D341Med (cell line): ENCODE measurements at places on chromosomes 3 and 15.
A peak's percentile ranks its signal among the peaks of the same experiment; 100 is the strongest.

DNA sequence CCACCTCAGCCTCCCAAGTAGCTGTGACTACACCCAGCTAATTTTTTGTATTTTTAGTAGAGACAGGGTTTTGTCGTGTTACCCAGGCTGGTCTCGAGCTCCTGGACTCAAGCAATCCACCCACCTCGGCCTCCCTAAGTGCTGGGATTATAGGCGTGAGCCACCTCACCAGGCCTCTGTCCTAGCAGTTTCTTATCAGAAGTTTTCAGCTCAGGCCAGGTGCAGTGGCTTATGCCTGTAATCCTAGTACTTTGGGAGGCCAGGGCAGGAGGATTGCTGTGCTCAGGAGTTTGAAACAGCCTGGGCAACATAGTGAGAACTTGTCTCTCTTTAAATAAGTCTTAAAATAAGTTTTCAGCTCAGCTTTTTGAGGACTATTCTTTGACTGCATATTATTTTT is 48.4 kb downstream of the SGO1 start:
- no peak for DNase-seq

- DNase-seq: no peak
Measured at GRCh38 chr15:56972016-56972415, 53.6 kb downstream of the TCF12 start.

GRCh38 chr3:180947761-180948390 is 35.4 kb downstream of the FXR1 start:
- peak; percentile 42 for DNase-seq

GRCh38 chr15:83940136-83940535 is 286.2 kb downstream of the ADAMTSL3 start:
- no peak for DNase-seq

- no peak for DNase-seq
Measured at GRCh38 chr3:17479681-17480405, 262.6 kb downstream of the TBC1D5 start.

- DNase-seq: no peak
Measured at GRCh38 chr15:40908095-40908494, 13.8 kb downstream of the VPS18 start.

DNA sequence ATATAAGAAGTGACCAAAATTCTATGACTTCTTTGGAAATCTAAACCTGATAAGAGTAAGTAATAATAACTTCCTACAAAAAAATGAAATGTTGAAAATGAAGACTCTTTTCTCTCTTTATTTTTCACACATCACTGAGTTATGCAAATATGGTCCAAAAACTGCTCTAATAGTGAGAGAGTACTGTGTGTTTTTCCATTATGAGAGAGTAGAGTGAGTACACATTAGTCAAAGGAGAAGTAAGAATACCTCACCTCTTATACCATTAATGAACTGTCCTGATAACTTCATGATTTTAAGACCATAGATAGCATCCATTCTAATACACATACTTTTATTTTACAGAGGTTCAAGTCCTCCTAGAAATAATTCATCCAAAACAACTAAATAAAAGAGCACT is 1310.2 kb downstream of the SI start:
- DNase-seq: no peak

- no peak for DNase-seq
Measured at GRCh38 chr3:127483005-127483641, 107.4 kb downstream of the TPRA1 start.

- no peak for DNase-seq
Measured at GRCh38 chr15:90683371-90683770, 33.8 kb upstream of the BLM start.
